ENCODE measurements at places on chromosomes 2 and 18. TPM values are rescaled to one million over a fixed set of nuclear protein-coding genes. Genes with fewer than 3 reads are reported as not detected.

MC5R gene
- total RNA-seq, result not detected

CYRIA gene
- 17.9 TPM for total RNA-seq

FTCDNL1 gene
- total RNA-seq, result 1.3 TPM

PAX3 gene
- total RNA-seq, result not detected

PRSS56 gene
- total RNA-seq, result not detected

GRHL1 gene
- total RNA-seq, result 5.4 TPM

EDAR gene
- total RNA-seq, result 0.37 TPM

IL36RN gene
- not detected for total RNA-seq

NETO1 gene
- not detected for total RNA-seq

TRIM43 gene
- not detected for total RNA-seq

FBXO48 gene
- 1.9 TPM for total RNA-seq

LRATD1 gene
- total RNA-seq, result 11.0 TPM

ELOA2 gene
- not detected for total RNA-seq

ATP6V1C2 gene
- total RNA-seq, result 0.55 TPM

FRZB gene
- total RNA-seq, result 7.4 TPM

PLCD4 gene
- 1.1 TPM for total RNA-seq
